NCI-H446 treated with DMSO at 0.1 percent for 48 hours (cell line): ENCODE measurements at places on chromosomes 5 and 9.

DNA sequence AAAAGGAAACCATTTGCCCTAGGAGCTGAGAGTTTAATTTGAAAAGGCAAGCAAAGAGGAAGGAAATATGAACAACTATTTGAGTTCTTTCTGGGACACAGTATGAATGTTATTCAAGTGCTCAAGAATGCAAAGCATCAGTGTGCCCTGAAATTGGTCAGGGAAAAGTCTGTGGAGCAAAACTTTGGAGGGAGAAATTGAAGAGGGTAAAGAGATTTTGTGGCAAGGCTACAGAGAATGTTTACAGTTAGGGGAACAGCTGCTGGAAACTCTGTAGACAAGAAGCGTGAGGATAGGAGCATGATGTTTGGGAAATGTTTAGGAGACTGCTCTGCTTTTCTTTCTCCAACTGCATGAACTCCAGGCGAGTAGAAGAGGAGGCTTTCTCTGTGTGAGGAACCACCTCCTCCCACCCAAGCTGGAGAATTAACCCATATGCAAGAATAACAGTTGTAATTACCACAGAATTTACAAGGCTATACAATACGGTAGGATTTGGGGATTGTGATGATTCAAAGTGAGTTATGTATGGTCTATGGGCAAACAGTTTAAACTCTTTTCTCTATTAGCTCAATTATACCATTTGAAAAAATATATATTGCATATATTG, 75.4 kb upstream of the IL7R start:
- DNase-seq, result no peak

GRCh38 chr5:43638546-43638945, 35.6 kb downstream of the NNT start:
- no peak for DNase-seq

- no peak for DNase-seq
Measured at GRCh38 chr9:124343533-124344290, 71.5 kb downstream of the PSMB7 start.

GRCh38 chr9:124880501-124880900, 18.6 kb downstream of the ARPC5L start:
- no peak for DNase-seq

- no peak for DNase-seq
Measured at GRCh38 chr9:134640506-134641172, 964 bp upstream of the COL5A1 start.
